NCI-H1436 treated with DMSO at 0.1 percent for 48 hours (cell line): ENCODE measurements at places on chromosomes 16 and 17.
A peak's percentile ranks its signal among the peaks of the same experiment; 100 is the strongest.

DNA sequence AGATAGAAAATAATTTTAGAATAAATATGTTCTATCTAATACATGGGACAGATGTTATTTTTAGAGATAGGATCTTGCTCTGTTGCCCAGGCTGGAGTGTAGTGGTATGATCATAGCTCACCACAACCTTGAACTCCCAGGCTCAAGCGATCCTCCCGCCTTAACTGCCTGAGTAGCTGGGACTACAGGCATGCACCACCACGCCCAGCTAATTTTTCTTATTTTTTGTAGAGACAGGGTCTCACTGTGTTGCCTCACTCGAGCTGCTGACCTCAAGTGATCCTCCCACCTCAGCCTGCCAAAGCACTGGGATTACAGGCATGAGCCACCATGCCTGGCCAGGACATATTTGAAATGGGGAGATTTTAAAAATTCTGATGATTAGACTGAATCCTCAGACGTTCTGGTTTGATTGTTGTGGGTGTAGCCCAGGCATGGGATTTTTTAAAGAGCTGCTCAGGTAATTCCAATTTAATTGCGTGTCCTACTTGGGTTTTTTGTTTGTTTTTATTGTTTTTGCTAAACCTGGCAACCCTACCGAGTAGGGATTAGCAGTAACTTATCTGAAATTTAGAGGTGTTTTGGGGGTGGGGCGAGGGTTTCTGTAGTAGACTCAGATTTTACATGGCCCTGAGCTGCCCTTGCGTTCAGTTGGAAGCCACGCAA lies 142.9 kb downstream of the RAB11FIP4 start:
- no peak for DNase-seq

DNA sequence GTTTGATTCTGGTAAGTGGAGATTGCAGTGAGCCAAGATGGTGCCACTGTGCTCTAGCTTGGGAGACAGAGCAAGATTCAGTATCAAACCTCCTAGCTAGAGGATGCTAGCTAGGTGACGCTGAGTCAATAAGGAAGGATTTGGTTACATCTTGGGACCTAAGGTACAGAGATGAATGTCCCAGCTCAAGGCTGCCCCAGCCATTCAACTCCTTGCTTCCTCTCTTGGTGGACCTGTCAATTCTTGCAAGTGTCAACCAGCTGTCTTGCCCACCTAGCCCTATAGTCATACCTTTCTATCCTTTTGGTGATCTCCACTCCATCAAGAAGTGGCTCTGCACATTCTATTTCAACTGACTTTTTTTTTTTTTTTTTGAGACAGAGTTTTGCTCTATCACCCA lies 1.4 kb upstream of the MILR1 start:
- no peak for DNase-seq

- no peak for DNase-seq
Measured at GRCh38 chr16:88685156-88686061, 898 bp downstream of the SNAI3 start.

- no peak for DNase-seq
Measured at GRCh38 chr17:4968486-4969046, 949 bp upstream of the SPAG7 start.

GRCh38 chr17:49696233-49696761 lies 11.5 kb downstream of the SLC35B1 start:
- DNase-seq, result no peak

DNA sequence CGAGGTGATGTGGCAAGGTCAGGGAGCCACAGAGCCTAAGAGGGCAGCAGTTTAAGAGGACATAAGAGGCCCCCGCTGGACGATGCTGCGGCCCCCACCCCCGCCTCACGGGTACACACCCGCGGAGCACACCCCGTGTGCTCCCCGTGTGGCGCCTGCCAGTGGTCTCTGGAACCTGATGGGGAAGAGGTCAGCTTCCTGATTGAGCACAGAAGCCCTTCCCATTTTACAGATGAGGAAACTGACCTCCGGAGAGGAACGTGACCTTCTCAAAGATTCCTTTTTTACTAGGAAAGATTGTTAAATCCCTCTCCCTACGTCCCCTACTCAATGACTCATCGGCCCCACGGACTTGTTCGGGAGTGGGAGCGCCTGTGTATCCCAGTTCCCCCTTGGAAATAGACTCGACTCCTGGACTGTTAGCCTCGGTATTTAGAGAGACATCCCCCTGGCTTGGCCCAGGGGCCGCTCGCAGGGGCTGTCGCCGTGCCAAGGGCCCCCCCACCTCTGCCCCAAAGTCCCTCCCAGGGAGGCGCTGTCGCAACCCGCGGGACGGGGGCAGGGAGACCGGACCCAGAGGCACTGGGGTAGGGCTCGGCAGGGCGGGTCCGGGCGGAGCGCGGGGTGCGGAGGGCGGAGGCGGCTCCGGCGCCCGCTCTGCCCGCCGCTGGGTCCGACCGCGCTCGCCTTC lies at the start of gene ABCC3:
Gene ABCC3 (plus strand): TSS at position 658 of the 691 bp plus-strand sequence. CDS start 56 bp downstream, outside the sequence.
- DNase-seq, result no peak

DNA sequence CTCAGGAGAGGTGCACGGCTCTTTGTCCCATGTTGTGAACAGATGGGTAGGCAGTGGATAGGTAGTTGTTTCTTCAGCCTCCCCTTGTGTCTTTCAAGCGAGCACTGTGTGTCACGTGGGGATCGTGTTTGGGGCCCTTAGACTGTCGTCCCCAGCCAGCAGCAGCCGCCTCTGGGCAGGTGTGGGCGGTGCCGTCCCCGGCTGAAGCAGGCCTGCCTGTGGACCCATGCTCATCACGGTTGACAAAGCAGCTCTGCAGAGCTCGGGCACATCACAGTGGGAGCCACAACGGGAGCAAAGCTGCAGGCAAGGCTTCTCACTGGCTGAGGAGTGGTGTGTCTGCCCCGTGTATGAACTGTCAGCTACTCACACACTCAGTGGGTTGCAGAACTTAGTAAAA lies 4.7 kb upstream of the RPL13 start:
- no peak for DNase-seq

- no peak for DNase-seq
Measured at GRCh38 chr17:77373299-77374169, 232.8 kb downstream of the SEC14L1 start.

GRCh38 chr16:70701036-70701435 lies 15.2 kb upstream of the MTSS2 start:
- no peak for DNase-seq

DNA sequence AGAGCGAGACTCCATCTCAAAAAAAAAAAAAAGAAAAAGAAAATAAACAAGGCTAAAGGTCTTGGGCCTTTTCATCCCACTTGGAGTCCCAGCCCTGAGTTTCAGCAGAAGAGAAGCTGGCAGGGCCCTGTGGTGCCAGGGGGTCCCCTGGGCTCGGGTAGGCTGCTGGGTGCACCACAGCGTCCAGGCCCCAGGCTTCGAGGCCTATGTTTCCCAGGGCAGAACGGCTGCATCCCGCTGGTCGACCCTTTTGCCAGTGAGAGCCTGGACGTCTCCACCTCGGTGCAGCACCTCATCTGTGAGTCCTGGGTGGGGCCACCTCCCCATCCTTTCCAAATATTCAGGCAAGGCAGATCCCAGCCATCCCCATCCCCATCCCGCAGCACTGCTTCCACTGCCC lies 2.2 kb downstream of the TMEM235 start:
- DNase-seq, result no peak

- DNase-seq, result no peak
Measured at GRCh38 chr17:12789481-12790248, at the start of gene ARHGAP44. TSS of gene ARHGAP44 (plus strand) at chr17:12789498. CDS start at chr17:12789839, 341 bp downstream.

GRCh38 chr16:50953290-50953689 lies 197.8 kb downstream of the SALL1 start:
- no peak for DNase-seq

DNA sequence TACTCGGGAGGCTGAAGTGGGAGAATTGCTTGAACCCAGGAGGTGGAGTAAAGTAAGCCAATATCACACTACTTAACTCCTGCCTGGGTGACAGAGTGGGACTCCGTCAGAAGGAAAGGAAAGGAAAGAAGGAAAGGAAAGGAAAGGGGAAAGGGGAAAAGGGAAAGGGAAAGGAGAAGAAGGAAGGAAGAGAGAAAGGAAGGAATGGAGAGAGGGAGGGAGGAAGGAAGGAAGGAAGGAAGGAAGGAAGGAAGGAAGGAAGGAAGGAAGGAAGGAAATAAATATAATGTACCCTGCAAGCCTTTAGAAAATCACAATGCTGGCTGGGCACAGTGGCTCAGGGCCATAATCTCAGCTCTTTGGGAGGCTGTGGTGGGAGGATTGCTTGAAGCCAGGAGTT lies 27.3 kb downstream of the SLC5A11 start:
- no peak for DNase-seq

DNA sequence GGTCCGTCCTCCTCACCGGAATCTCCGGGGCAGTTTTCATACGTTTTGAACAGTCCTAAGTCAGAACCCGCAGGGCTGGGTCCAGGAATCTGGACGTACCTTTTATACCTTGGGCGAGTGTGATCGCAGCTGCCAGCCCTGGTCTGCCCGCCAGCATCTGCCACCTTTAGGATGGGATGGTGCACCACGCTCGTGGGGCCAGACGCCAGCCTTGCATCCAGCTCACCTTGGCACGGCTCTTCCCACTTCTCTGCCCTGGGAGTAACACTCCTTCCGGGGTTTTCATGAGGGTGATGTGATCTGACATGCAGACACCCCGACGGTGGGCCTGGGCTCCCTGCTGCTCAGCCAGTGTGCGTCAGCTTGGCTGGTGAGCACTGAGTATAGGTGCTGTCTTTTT lies 66.6 kb upstream of the ZNF469 start:
- DNase-seq, result no peak

GRCh38 chr16:3021449-3022207 lies 1.5 kb downstream of the TNFRSF12A start:
- no peak for DNase-seq

DNA sequence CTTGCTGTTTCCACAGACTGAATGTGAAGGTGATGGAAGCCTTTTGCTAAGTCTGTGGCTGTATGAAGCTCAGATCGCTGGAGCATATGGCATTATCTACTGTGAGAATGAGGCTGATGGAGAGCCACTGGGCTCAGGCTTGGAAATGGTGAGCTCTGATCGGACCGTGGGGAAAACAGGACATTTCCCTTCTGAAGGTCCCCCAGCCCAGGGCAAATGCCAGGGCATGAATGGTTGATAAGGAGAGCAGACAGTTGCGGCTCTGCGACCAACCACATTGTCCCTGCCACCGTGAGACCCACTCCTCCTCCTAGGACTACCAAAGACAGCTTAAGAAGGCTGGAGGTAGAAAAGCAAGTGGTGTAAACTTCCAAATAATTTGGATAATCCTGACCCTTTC lies 4.7 kb upstream of the CUEDC1 start:
- DNase-seq, result no peak

- DNase-seq, result no peak
Measured at GRCh38 chr17:19460700-19461099, 49.7 kb downstream of the RNF112 start.

DNA sequence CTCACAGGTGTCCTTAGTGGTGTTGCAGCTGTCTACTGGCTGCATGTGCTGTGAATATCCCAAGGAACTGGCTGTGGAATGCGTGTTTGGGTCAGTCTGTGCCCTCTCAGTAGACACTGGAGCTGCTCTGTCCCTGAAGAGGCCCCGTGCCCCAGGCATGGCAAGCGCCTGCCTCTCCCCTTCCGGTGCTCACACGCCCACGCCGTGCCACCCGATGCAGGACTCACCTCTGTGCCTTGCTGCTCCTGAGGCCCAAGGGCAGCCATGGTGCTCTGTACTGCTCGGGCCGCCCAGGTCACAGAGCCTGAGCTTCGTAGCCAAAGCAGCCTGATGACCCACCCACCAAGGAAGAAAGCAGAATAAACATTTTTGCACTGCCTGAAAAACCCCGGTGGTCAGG lies 10.0 kb downstream of the RGS11 start:
- no peak for DNase-seq

DNA sequence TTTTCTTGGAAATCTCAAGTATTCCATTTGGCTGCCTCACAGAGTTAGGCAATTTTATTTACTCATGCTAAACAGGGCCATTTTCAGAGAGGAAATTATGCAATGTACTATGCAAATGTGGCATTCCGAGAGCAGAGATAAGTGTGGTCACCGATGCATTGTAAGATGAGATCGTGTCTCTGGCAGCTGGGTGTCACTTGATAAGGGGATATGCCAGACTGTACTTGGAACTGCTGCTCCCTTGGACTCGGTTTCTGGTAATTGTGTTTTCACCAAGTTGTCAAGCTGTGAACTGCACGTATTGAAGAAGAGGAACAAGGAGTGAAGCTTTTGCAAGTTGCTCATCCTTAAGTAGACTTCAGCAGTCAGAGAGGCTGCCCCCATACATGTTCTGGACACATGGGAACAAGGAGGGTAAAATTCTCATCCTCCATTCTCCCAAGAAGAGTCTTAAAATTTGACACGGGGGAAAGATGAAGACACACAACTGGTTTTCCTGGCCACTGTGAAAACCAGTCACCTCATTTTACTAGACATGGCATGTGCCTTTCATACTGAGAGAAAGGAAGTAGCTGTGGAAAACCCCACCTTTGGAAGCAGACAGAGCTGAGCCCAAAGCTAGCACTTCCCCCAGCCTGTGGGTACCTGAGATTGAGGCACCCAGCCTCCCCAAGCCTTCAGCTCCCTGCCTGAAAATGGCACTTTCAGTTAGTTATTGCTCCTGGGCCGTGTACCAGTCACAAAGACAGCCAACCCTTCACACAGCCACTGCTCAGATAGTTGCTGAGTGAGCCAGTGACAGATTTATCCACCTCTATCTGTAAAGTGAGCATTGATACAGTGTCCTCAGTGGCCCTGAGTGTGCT lies 150.7 kb downstream of the SOCS1 start:
- peak; percentile 21 for DNase-seq

GRCh38 chr16:51797669-51798259 lies 646.7 kb upstream of the SALL1 start:
- DNase-seq, result no peak

GRCh38 chr17:59676716-59677115 lies 30.5 kb downstream of the PTRH2 start:
- no peak for DNase-seq

- no peak for DNase-seq
Measured at GRCh38 chr17:46027048-46027975, 28.3 kb downstream of the STH start.

GRCh38 chr16:62280506-62280905 lies 244.3 kb upstream of the CDH8 start:
- DNase-seq, result no peak

- no peak for DNase-seq
Measured at GRCh38 chr17:66450008-66450851, 147.8 kb downstream of the PRKCA start.

DNA sequence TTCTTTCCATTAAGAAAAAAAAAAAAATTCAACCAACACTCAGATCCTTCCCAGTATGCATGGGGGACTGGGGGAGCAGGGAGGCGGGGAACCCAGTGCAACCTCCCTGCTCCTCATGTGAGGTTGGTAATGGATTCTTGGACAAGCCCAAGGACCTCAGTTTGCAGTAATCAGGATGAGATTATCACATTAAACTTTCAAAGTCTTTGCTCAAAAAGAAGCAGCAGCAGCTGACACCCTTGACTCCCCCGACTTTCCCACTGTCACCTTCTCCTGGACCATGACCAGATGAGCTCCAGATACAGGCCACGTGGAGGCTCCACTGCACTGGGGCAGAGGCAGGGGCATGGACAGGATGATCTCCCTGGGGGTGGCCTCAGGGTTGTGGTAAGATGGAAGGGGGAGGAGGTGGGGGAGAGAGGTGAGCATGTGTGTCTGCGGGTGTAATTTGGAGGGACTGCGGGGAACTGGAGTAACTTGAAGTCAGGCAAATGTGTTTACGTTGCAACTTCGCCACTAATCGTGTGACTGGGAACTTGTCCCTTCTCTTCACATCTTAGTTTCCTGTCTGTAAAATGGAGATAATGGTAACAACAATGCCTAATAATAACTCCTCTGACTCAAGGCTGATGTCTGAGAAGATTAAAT lies 19.8 kb downstream of the ZNF385C start:
- no peak for DNase-seq

GRCh38 chr16:81569361-81570034 lies 124.9 kb downstream of the CMIP start:
- no peak for DNase-seq

- DNase-seq, result peak; percentile 31
Measured at GRCh38 chr17:44865231-44865660, 17.6 kb downstream of the HIGD1B start.
